ENCODE measurements at places on chromosomes 4 and X. TPM values are rescaled to one million over a fixed set of nuclear protein-coding genes. Genes with fewer than 3 reads are reported as not detected.

Gene TMEM271
- not detected for total RNA-seq

GRCh38 chr4:5836943-5837342 lies 55.9 kb downstream of the CRMP1 start:
- no peaks in the 10 kb centered on the region for H3K36me3 ChIP-seq
- H3K4me3 ChIP-seq: no peak overlapping the region
- H3K27me3 ChIP-seq: no peaks in the 10 kb centered on the region

GRCh38 chr4:55518442-55518841 lies 28.3 kb downstream of the CLOCK start:
- no peaks in the 10 kb centered on the region for H3K27me3 ChIP-seq
- DNase-seq: no peak
- no peaks in the 10 kb centered on the region for H3K4me1 ChIP-seq
- H3K4me3 ChIP-seq: no peak overlapping the region
- no peaks in the 10 kb centered on the region for H3K36me3 ChIP-seq
- no peak overlapping the region for H3K27ac ChIP-seq

- no peak overlapping the region for H3K27ac ChIP-seq
- no peaks in the 10 kb centered on the region for H3K36me3 ChIP-seq
- no peak for DNase-seq
- no peak overlapping the region for H3K4me3 ChIP-seq
Measured at GRCh38 chr4:89889289-89889688, 5.4 kb upstream of the MMRN1 start.

DNA sequence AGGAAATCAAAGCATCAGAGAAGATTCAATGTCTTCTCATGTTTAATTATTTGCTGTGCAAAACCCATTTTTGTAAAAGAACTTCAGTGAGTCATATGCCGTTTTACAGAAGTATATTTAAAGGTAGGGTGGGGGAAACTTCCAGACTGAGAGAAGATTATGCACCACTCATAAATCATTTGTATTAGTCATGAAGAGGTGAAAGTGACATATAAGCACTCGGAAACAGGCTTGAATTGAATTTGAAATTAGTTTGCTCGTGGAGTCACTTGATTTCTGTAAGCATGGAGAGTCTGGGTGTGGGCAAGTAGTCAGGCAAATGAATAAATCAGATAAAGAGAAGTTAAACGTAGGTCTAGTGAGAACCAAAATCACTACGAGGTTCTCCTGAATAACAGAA lies 335.1 kb downstream of the ANK2 start:
- H3K27ac ChIP-seq: no peak overlapping the region
- no peak overlapping the region for H3K4me3 ChIP-seq
- no peaks in the 10 kb centered on the region for H3K27me3 ChIP-seq
- DNase-seq: no peak
- H3K36me3 ChIP-seq: no peaks in the 10 kb centered on the region
